Stimulated activated CD8-positive, alpha-beta memory T cell treated with anti-CD3 and anti-CD28 coated beads, Interleukin-7, amount 100 ng/mL, for 24 hours (primary cell): ENCODE measurements at places on chromosomes 5 and 9.

DNA sequence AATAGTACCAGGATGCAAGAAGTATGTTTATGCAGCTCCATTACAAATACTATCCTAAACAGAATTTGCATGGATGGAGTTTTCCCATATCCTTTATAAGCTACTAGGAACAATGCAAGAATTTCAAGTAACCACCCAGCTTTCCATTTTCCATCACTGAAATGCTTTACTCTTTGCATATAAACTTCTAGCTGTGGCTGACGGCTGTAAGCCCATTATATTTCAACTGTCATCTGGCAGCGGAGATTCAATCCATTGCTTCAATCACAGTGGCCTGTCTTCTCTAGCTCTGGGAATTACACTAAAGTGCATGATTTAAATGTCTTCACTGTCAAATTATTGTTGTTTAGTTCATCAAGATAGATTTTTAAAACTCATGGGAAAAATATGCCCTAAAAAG, 64.2 kb upstream of the PAM start:
- DNase-seq: no peak

DNA sequence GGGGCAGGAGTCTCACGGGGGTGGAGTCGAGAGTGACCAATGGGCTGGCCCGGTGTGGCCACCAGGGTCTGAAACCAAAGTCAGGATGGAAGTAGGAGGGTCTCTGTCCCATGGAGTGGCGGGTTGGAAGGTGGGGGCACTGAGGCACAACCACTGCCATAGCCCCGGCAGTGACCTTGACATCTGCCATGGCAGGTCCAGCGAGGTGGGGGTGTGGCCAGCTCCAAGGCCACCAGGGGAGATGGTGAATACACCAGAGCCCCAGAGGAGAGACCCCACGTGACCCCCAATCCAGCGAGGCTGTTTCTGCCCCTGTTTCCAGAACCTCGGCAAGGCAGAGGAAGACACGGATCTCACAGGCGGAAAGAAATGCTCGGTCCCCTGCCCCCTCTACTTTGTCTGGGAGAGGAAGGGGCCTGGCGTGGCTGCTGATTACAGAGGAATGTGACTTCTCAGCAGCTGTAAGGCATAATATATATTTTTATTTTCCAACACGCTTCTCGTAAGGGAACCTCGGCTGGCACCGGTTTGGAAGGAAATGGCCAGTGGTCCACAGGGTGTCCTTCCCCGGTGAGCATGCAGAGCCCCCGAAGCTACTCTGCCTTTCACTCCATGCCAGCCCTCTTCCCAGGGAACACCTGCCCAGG, 105.7 kb upstream of the SARDH start:
- no peak for DNase-seq

DNA sequence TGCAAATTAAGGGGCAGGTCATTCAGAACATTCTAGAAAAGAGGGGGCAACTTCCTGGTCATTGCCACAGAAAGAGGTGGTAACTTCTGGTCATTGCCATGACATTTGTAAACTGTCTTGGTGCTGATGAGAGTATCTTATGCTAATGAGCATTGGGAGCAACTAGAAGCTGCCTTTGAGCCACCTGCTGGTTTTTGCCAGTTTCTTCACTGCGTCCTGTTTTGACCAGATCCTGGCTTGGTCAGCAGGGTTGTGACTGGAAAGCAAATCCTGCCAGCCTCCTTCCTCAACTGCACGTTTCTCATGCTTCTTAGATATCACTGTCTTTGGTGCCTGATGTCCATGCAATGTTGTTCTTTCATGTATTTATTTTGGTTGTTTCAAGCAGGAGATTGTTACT, 53.2 kb upstream of the SPATA31C2 start:
- no peak for DNase-seq

GRCh38 chr5:82403026-82403425, 124.9 kb upstream of the RPS23 start:
- DNase-seq: no peak

DNA sequence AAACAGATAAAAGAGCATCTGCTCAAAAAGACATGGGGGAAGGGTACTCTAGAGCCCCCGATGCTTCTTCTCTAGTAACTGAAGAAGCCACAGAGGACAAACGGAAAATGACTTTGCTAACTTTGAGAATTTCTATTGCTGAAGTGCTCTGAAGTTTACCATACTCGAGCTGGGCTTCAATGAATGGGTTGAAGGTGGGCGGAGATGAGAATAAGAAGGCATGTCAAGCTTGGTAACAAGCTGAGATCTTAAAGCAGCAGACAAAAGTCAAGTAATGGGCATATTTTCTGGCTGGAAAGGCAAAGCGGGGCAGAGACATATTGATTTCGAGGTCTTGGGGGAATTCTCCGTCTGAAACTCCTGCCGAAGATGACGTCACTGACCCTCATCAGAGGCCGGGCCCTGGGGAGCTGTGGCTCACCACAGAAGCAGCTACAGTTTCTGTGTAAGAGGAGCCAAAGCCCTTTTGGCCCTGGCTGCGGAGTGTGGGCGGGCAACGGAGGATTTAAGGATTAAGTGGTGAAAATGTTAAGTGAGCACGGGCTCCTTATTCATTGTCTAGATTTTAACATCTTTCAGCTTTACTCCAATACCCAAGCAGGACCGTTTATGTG, 115.8 kb upstream of the SLIT3 start:
- DNase-seq: no peak

DNA sequence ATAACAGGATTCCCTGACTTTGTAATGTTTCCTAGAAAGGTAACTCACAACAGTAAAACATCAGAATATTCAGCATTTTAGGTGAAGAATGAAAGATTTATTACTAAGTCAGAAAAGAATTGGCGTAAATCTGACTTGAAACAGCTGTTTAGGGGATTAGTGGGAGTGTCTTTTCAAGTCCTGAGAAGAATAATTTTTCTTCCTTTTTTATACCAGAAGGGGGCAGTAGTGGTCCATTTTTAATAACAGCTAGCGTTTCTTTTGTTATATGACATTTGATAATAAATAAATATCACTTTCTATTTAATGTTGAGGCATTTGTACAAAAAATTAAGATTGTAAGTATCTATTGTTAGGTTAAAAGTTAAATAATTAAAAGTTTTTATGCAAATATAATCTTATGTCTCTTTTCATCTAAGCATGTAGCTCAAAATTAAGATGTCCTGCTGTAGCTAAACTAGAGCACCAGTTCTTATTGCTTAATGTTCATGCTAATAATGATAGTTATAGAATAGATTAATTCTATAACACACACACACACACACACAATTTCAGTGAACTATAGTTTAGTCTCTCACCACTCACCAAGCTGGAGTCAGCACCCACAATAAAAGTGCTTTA, 258.7 kb upstream of the ARRDC3 start:
- no peak for DNase-seq

DNA sequence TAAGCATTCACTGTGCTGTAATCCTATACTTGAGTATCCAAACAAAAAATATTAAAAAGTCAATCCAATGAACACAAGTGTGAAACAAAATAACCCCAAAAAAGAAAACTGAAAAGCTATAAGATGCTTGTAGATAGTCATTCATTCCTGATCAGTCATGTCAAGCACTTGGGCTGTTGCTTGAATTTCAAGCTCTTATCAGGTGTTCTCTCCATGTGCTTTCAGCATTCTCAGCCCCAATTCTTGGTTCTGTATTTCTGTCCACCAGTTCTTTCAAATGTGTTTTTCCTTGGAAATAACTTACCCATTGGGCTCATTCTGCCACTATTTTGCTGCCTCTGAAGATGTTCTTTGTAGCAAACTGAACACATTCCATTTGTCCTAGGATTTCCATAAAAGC, 4.7 kb downstream of the ZFAND5 start:
- DNase-seq: no peak

GRCh38 chr5:132008163-132008473, 3.3 kb downstream of the ACSL6 start:
- no peak for DNase-seq

- no peak for DNase-seq
These were observed 522.6 kb upstream of the COX7C start for GRCh38 chr5:86095092-86095491.

DNA sequence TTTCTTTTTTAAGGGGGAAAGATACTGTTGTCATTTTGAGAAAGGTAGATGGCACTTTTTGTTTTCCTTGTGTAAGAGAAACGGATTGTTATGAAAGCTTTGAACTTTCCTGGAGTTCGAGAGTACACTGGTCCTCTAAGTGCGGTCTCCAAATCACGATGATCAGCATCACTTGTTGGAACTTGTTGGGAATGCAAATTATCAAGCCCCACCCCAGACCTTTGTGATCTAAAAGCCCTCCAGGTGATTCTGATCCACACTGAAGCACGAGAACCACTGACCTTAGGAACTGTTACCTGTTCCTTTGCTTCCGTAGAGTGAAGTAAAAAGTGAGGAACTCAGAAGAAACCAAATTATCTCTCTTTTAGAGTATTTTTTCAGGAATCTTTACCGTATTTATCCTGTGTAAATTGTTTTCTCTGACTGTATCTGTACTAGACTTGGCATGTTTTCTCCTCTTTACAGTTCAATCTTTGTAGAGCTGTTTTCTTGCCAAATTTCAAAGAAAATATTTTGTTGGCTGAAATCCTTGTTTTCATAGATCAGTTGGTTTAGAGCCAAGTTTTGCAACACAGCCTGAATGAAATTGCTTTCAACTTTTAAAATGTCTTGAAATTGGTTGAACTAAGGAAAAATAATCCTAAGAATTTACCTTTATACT, 4.0 kb downstream of the MAT2B start:
- DNase-seq: no peak

GRCh38 chr9:752681-753200, 88.8 kb upstream of the DMRT1 start:
- DNase-seq: no peak

DNA sequence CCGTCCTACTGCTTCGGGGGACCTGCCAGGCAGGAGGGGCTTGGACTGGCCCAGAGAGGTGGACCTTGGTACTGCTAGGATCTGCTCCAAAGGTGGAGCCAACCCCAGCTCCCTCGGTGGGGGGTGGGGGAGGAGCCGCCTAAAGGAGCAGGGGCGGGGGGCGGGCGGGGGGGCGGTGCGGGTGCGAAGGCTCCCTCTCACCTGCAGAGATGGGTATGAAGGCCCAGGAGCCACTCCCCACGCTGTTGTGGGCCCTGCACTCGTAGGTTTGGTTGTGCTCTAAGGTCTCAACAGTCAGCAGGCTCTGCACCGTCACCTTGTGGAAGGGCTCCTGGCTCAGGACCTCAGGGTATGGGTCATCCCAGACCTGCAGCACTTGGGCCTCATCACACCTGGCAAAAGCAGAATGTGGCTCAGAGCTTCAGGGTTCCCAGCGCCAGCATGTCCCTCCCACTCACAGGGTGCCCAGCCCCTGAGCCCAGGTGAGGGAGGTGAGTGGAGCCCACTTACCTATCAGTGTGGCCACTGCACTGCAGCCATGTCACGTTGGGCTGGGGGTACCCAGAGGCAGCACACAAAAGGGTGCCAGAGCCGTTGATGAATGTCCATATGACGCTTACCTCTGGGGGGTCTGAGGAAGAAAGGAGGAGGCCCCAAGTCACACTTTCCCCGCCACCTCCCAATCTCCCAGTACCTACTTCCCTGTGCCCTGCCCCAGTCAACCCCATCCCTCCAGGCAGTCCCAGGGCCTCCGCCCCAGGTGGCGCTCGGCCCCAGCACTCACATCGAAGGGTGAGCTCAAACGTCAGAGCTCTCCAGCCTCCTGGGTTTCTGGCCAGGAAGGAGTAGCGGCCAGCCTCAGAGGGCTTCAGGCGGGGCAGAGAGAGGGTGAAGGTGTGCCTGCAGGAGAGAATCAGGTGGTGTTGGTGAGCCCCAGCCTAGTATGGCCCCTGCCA, 16.4 kb downstream of the CSF1R start:
- no peak for DNase-seq

GRCh38 chr9:76571288-76571687, 112.3 kb downstream of the GCNT1 start:
- no peak for DNase-seq

DNA sequence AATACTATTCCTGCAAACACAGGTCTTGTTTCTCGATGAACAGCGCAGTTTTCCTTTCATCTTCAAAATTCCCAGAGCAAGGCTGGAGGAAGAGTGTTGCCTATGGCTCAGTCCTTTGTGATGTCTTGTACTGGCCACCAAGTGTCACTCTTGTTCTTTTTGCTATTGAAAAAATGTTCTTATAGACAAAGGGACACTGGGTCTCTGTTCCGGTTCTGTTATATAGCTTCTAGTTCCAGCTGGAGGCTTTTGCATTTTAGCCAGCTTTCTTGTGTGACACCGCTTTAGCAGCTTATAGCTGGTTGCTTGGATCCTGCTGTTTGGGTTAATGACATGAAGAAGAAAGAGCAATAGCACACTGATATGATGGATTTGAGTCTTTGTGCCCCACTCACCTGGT, 343.7 kb upstream of the KCNN2 start:
- no peak for DNase-seq

GRCh38 chr5:14225173-14225834, 82.2 kb downstream of the TRIO start:
- DNase-seq: no peak

DNA sequence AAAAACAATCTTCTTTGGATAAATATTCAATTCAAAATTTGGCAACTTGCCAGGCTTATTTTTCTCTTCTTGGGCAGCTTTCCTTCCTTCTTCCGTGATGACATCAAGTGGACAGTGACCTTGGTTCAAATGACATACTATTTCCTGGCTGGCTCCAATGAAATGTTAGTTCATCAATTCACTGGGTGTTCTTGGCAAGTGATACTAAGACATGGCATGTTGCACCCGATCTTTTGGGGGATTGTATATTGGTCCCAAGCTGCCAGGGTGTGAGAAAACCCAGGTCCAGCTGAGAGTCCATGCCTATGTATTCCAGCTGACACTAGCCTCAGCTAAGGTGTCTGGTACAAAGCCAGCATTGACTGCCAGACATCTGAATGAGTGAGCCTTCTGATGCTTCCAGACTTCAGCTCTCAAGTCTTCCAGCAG, 252.9 kb downstream of the MAT2B start:
- DNase-seq: no peak

GRCh38 chr9:137076636-137077009, 694 bp upstream of the UAP1L1 start:
- no peak for DNase-seq

GRCh38 chr5:59218424-59219045, 635.7 kb downstream of the RAB3C start:
- DNase-seq: no peak

GRCh38 chr9:134036130-134036529, 10.8 kb downstream of the BRD3OS start:
- DNase-seq: no peak

DNA sequence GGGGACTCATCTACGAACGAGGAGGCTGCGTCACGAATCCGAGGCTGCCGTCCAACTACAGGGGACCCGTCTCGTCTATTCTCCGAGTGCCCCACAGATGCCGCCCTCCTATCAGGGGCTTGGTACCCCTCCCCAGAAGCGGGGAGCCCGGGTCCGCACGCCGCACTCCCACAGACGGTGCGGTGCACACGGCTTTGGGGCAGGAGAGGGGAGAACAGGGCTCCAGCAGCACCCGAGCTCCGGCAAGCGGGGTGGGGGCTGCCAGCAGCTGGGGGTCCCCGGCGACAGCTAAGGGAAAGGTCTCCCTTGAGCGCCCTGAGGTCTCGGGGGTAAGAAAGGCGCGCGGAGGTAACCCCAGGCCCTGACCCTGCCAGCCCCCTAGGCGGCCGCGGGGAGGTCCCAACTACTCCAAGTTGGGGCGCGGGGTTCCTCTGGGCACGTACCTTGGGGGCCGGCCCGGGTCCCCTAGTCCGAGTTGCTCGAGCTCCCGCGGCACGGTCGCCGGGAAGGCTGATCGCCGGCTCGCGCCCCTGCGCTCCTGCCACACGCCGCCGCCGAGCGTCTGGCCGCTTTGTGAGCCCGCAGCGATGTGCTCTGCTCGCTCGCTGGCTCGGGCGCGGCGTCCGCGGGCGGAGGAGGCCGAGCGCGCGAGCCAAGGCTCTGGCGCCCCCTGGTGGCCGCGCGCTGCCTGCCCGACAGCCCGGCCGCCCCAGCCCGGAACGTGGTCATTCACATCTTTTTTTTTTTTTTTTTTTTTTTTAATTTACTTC, at the start of gene SPOCK1:
Gene SPOCK1 (minus strand): TSS at position 591 of the 770 bp plus-strand sequence.
- peak; percentile 21 for DNase-seq
